ENCODE measurements at places on chromosomes 5 and 9.

DNA sequence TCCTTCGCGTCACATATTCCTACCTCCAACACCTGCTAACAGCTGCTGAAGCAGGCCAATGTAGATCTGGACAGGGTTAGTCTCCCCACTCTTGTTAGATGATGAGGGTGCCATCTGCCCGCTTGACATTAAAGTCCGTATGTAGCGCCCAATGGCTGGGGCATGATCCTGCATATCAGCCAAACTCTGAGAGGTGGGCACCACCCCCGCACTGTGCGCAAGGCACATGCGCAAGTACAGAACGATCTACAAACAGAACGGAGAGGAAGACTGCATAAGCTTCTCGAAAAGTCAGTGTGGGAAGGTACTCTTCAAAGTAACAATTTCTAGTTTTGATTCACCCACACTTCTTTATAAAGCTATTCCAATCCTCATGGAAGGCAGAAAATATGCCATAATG is 69.8 kb downstream of the ECPAS start:
- no peak for DNase-seq

- no peak for DNase-seq
Measured at GRCh38 chr5:93273176-93273575, 307.8 kb downstream of the NR2F1-AS1 start.

DNA sequence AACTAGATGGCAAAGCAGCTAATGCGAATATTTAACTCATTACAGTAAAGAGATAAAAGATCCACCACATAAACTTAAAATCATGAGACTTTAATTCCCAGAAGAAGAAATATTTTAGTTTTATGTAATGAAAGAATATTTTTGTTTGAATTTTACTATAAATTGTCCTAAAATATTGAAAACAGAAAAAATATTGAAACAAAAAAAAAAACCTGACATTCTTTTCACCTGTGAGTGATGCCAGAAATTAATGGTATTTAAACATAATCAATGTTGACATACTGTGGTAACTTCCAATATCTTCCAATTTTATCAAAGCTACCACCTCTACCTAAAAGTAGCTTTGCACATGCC is 153.2 kb downstream of the MEF2C start:
- DNase-seq = no peak

GRCh38 chr5:116265471-116265870 is 180.6 kb downstream of the COMMD10 start:
- no peak for DNase-seq

DNA sequence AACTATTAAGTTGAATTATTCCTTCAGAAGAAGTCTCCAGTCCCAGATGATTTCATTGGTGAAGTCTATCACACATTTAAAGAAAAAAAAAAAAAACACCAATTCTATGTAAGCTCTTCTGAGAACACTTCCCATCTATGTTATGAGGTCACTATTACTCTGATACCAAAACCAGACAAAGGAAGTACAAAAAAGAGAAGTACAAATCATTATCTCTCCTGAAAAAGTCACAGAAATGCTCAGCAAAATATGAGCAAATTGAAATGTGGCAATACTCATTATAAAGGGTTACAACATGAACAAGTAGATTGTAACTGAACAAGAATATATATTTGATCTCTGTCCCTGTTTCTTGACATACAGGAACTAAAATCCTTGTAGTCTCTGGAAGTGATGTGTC is 280.4 kb downstream of the TLE1 start:
- no peak for DNase-seq

DNA sequence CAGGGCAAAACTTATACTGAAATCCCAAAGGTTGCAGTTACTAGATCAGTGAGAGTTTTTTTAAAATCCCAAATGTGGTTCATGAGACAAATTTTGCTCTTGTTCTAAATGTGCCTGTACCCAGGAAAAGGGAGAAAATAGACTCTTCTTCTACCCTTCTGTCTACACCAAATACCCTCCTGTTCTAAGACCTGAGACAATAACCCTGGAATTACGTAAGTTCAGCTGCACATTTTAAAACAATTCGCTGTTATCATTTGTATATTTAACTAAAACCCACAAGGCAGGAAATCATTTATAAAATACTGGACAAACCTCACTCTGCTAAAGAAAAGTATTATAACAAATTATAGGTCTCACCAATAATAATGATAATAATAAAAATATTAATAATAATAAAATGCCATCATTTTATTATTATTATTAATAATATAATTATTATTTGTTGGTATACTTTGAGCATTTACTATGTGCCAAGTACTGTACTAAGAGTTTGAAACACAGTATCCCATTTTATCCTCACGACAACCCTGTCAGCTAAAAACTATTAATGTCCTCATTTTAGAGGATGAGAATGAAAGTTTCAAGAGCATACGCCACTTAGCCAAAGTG is 49.8 kb upstream of the AFAP1L1 start:
- no peak for DNase-seq

- no peak for DNase-seq
Measured at GRCh38 chr5:133294380-133294779, 242.6 kb downstream of the HSPA4 start.

DNA sequence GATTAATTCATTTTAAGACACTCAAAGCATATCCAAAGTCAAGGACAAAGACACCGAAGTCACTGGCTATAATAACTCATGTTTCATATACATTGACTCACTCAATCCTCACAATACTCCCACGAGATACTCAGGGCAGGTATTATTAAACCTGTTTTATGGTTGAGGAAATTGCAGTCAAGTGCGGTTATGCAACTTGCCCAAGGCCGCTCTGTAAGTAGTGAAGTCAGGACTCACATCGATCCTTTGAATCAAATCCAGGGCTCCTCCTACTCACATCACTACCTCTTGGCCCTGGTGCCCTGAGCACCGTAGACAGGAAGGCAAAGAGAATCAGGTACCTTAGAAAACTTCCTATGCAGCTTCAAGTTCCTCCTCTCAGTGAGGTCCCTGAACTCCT is 87.8 kb upstream of the APC start:
- no peak for DNase-seq

DNA sequence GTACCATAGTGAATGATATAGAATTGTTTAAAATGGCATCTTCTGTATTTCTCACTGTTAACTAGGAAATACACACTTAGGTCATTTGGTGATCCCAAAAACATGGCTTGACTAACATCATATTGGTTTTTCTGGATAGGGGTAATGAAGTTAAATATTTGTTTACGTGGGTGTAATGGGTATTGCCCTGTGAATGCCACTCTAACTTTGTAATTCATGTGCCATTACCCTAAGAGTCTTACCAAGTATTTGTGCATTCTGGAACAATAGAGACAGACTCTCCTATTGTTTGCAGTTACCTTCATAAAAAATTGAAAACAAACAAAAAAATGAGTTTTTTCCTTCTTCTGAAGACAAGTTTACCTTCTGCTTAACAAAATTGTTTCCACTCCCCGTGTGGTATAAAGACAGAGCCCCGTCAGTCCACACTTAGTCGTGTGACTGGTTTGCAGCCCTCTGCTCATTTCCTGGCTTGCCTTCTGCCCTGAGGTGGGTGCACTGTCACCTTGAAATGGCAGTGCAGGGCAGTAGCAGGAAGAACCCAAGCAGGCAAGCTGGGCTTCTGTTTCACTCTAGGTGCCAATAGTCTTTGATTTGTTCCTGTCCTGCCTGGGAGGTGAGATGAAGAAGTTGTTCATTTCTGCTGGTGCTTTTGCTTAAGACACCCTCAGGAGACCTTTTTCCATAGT is 9.6 kb upstream of the CATSPER3 start:
- no peak for DNase-seq

GRCh38 chr5:90941002-90941720 is 382.6 kb downstream of the ADGRV1 start:
- no peak for DNase-seq

- no peak for DNase-seq
Measured at GRCh38 chr5:180290568-180291233, 1.2 kb downstream of the MAPK9 start.

DNA sequence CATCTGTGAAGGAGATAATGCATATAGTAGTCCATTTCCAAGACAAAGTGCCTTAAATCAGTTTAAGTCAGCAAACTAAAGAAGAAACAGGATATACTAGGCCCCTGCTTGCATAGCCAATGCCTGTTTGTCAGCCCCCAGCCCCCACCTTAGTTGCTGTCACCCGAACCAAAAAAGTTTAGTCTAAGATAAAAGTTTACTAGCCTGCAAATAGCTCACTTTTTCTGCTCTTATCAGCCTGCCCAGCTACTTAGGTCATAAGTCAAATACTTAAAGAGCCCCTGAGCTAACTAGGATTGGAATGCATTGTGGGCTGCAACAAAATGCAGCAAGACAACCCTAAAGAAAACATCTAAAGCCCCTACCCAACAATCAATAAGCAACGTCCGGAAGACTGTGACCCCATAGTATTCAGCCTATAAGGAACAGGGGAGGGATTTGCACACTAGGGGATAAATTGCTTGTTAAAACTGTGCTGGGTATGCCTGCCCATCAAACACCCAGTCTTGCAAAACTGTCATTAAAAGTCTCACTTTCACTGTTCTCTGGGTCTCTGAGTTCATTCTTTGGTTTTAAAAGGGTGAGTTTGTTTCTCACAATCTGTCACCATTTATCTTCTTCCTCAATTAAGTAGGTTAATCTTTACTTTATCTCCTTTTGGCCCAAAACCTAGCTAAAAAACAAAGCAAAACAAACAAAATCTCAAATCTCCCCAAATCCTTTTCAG is 92.4 kb upstream of the CEP78 start:
- DNase-seq = no peak

All from NCI-H1048 (cell line).